ENCODE measurements at places on chromosomes 13 and 19.

DNA sequence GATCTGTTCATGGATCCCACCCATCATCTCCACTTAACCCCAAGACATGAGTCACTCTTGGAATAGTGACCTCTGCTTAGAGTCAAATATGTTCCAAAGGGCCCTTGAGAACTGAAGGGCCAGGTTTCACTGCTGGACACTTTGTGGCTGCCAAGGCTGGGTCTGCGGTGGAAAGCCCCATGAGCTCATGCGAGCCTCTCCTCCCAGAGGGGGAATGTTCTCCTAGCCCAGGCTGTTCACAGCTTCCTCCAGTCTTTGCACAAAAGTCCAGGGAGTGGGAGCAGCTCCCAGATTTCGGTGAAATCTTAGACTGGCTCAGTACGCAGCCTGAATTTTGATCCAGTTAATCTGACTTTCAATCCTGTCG lies 732 bp upstream of the DCLK1 start:
- H3K36me3 ChIP-seq: no peaks in the 10 kb centered on the region
- DNase-seq: no peak
- H3K27ac ChIP-seq: no peak overlapping the region
- H3K4me3 ChIP-seq: no peak overlapping the region
- no peaks in the 10 kb centered on the region for H3K4me1 ChIP-seq

DNA sequence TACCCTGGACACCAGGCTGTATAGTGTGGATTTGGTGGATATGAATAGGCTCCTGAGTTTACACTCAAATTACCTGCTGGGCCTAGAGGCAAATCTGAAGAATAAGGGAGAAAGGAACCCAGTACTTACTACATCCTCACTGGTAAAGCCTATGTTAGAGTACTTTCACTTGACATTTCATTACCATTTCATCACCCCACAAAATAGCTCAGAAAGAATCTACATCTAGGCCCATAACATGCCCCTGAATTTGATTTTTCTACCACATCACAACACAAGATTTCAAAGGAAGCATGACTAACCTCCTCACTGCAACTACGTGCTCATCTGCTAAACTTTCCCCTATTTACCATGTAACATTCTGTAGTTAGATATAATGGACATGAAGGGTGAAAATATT lies 43.3 kb downstream of the VWA8 start:
- no peaks in the 10 kb centered on the region for H3K4me1 ChIP-seq
- no peaks in the 10 kb centered on the region for H3K27me3 ChIP-seq
- no peak overlapping the region for H3K27ac ChIP-seq

DNA sequence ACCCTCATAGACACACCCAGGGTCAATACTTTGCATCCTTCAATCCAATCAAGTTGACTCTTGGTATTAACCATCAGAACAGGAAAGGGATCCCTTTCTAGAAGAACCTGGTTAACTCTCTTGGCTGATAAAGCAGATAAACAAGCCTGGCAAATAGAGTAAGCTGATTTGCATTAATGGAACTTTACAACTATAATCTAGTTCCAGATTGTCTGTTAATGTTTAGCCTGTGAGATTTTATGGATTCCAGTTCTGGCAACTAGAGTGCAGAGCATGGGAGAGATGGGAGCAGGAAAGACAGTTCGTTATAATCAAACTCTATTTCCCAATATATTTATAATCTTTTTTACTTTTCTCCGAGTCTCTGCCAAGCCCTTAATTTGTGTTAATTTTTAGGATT lies 272.6 kb upstream of the KLHL1 start:
- no peaks in the 10 kb centered on the region for H3K27me3 ChIP-seq
- no peaks in the 10 kb centered on the region for H3K4me1 ChIP-seq
- no peaks in the 10 kb centered on the region for H3K36me3 ChIP-seq
- H3K4me3 ChIP-seq: no peak overlapping the region
- no peak overlapping the region for H3K27ac ChIP-seq

DNA sequence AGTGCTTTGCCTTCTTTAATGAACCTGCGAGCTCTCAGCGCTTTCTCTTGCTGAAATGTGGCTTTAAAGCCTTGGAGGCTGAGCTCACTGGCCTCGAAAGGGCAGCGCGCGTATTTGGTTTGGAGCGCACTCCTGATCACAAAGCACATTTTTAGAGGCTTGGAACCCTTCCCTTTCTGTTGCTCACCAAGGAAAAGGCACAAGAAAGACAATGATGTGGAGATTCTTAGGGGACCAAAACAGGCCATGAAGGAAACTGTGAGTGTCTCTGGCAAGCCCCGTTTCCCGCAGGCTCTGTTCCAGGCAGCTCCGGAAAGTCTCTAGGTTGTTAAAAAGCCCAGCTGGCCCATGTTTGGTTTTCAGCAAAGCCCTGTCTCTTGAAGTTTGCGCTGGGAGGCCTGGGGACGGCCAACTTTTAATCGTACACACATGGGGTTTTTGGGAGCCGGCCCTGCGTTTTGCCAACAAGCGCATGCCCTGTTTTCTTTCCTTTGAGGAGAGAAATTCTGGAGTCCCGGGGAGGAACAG lies 9.4 kb upstream of the SPC24 start:
- H3K36me3 ChIP-seq: no peaks in the 10 kb centered on the region
- H3K4me3 ChIP-seq: no peak overlapping the region

GRCh38 chr19:2982983-2983350 lies 5.6 kb downstream of the TLE6 start:
- no peak for DNase-seq
- no peaks in the 10 kb centered on the region for H3K4me1 ChIP-seq
- no peaks in the 10 kb centered on the region for H3K36me3 ChIP-seq
- H3K27ac ChIP-seq: no peak overlapping the region
- no peaks in the 10 kb centered on the region for H3K27me3 ChIP-seq
- no peak overlapping the region for H3K4me3 ChIP-seq

- H3K4me1 ChIP-seq: no peaks in the 10 kb centered on the region
- H3K27ac ChIP-seq: no peak overlapping the region
- no peak for DNase-seq
- H3K36me3 ChIP-seq: no peaks in the 10 kb centered on the region
- H3K27me3 ChIP-seq: no peaks in the 10 kb centered on the region
- H3K4me3 ChIP-seq: no peak overlapping the region
Measured at GRCh38 chr13:26305676-26306075, 51.7 kb downstream of the CDK8 start.

DNA sequence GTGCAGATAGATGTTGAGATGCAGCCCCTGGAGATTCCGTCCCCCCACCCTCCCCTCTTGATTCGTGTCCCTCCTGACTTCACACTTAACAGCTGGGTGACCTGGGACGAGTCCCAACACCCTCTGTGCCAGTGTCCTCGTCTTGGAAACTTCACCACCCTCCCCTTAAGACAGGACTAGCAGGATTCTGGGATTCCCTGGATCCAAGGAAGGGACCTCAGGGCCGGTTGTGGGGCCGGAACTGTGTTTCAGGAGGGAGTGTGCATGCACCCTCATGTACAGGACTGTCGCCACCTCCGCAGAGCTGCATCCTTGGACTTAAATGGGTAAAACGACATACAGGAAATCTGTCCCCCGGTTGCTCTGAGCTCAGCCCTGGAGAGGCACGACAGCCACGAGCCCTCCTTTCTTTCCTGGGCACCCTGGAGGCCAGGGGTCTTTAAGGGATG lies 990 bp downstream of the MYO9B start:
- no peaks in the 10 kb centered on the region for H3K36me3 ChIP-seq
- DNase-seq: no peak

- H3K4me3 ChIP-seq: no peak overlapping the region
- H3K27ac ChIP-seq: peak overlapping the region; percentile 54
- peaks cover 7% of the 10 kb centered on the region for H3K36me3 ChIP-seq
- peak; percentile 94 for DNase-seq
- no peaks in the 10 kb centered on the region for H3K27me3 ChIP-seq
Measured at GRCh38 chr19:45632468-45633196, 6.6 kb downstream of the EML2 start.

DNA sequence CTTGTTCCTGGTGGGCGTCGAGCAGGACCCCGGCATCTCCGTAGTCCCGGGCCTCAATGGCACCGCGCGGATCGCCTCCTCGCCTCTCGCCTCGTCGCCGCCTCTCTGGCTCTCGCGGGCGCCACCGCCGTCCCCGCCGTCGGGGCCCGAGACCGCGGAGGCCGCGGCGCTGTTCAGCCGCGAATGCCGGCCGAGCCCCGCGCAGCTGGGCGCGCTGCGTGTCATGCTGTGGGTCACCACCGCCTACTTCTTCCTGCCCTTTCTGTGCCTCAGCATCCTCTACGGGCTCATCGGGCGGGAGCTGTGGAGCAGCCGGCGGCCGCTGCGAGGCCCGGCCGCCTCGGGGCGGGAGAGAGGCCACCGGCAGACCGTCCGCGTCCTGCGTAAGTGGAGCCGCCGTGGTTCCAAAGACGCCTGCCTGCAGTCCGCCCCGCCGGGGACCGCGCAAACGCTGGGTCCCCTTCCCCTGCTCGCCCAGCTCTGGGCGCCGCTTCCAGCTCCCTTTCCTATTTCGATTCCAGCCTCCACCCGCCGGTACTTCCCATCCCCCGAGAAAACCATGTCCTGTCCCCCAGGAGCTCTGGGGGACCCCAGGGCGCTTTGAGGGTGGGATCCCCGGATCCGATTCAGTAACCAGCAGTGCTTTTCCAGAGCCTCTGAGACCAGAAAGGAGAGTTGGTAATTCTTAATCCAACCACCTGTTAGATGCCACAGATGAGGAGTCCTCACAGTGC lies 885 bp downstream of the MLNR start:
- no peaks in the 10 kb centered on the region for H3K36me3 ChIP-seq
- H3K4me1 ChIP-seq: no peaks in the 10 kb centered on the region
- DNase-seq: no peak
- peaks cover 41% of the 10 kb centered on the region for H3K27me3 ChIP-seq
- H3K27ac ChIP-seq: no peak overlapping the region

GRCh38 chr19:35569281-35569781 lies 5.9 kb upstream of the ATP4A start:
- H3K4me3 ChIP-seq: no peak overlapping the region
- no peaks in the 10 kb centered on the region for H3K36me3 ChIP-seq
- no peak for DNase-seq
- peaks cover 27% of the 10 kb centered on the region for H3K27me3 ChIP-seq
- no peak overlapping the region for H3K27ac ChIP-seq

DNA sequence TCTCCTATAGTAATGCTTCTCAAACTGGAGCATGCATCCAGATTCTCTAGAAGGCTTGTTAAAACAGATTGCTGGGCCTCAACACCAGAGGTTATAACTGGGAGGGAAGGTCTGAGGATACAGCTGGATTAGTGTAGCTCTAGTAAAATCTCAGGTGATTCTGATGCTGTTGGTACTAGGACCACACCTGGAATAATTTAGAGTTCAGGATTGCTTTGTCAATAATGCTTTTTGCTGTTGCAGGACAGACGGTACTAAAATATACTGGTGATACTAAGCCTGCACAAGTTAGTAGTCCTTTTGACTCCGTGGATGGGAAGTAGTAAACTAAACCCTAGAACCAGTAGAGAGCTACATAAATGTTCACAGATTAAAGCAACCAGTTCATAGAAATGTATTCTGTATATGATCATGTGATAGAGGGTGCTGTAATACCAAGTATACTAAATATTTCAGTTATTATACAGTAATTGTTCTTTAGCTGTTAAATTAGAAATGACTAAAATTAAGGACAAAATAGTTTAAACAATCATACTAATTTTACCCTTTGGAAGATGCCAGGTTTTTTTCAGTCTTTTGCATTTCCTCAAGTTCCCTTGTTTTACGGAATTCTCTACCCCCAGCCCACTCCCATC lies 258.2 kb upstream of the STARD13 start:
- H3K36me3 ChIP-seq: no peaks in the 10 kb centered on the region
- peaks cover 28% of the 10 kb centered on the region for H3K4me1 ChIP-seq
- no peaks in the 10 kb centered on the region for H3K27me3 ChIP-seq
- peak overlapping the region; percentile 73 for H3K4me3 ChIP-seq

DNA sequence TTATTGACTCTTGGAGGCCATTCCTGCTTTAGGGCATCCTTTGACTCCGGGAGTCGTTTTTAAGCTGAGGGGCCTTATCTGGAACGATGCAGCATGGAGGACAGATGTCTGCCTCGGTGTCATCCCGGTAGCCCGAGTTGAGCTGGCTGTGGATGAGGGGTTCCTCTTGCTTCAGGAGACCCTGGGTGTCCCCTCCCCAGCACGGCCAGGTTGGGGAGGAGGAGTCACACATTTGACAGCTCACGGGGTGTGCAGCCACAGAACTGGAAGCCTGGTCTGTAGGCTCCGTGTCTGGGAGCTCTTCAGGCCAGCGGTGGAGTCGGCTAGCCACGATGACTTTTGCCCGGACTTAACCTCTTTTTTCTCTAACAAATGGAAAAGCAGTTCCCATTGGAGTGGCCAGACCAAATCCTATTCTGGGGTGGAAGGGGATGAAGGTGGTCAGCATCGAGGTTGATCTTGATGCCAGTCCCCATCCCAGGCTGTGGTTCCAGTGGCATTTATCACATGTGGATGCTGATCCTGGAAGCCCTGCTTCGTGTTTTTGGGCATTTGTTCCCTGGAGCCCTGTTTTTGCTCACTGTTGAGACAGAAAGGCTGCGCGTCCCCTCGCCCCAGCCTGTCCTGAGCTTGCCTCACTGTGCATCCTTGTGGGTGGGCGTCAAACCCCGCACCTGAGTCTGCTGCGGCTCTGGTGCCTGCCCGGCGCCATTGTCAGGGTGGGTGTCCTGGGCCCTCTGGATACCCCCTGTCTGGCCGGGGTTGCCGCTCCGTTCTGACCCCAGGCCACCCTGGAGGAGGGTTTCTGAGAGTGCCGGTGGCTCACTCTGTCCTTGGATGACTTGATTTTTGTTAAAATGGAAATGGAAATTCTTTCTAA lies 12.0 kb downstream of the TFDP1 start:
- H3K4me1 ChIP-seq: no peaks in the 10 kb centered on the region
- no peak overlapping the region for H3K4me3 ChIP-seq
- no peak overlapping the region for H3K27ac ChIP-seq

DNA sequence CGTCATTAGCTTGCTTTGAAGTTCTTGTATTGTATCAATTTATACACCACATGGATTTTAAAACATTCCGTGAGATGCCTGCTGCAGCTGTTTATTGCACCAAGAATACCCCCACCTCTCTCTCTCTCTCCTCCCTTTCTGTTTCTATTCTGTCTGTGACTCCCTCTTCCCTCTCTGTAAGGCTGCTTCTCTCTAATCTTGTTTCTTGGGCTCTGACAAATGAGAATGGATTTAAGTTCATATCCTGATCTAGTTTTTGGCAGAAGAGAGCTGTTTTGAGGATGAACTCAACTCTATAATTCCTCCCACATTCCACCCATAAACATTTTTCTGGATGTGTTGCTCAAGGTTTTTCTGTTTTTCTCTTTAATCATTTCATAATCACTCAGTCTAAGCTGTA lies 144.3 kb upstream of the FRY start:
- H3K27me3 ChIP-seq: peaks cover 4% of the 10 kb centered on the region
- H3K36me3 ChIP-seq: no peaks in the 10 kb centered on the region
- H3K4me1 ChIP-seq: no peaks in the 10 kb centered on the region
- no peak overlapping the region for H3K27ac ChIP-seq

DNA sequence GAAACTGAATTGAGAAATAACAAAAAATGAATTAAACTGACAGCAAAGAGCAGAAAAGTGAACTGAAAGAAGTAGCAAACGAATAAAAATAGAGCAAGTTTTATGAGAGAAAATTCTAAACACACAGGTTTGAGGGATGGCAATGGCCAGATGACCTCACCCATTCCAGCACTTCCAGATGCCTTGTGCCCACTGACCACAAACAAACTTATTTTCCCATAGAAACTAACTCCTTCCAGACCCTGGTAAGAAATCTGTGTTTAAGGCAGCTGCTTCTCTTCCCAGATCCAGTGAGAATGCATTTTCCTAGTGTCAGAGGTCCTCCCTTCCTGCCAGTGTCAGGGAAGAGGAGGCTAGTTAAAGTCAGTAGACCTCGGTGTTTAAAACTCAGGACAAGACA lies 51.7 kb downstream of the RXFP2 start:
- H3K4me3 ChIP-seq: no peak overlapping the region
- H3K27ac ChIP-seq: no peak overlapping the region
- DNase-seq: no peak
- H3K27me3 ChIP-seq: peaks cover 29% of the 10 kb centered on the region
- H3K36me3 ChIP-seq: no peaks in the 10 kb centered on the region
